Tibial artery (tissue), 4 donors: ENCODE measurements at places on chromosomes 11 and 22.

- DNase-seq, result no peak
Measured at GRCh38 chr11:110522471-110522870, 92.7 kb downstream of the FDX1 start.

DNA sequence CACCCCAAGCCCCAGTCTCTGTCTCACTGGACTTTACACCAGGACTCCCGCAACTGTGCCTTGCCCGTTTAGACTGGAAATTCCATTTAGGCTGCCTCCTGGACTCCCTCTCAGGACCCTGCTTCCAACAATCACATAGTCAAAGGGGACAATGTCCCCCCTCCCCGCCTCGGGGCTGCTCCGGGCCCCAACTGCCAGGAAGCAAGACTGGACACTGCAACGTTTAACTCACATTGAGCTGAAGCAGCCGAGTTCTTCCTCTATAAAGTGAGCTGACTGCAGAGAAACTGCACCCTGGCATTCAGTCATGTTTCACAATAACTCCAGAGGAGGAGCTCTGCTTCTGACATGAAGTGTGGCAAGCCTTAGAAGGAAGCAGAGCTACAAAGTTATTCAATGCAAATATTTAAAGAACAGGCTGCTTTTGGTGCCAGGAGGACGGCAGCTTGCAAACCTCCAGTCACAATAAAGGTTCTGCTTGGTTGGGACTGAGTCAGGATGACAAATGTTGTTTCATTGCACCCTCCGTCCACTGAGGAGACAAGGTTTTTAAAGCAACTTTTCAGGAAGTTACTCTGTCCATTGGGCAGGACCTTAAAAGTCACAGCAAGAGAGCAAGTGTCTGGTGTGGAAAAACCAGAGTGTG lies 19.9 kb downstream of the PACSIN2 start:
- DNase-seq, result peak; percentile 74

DNA sequence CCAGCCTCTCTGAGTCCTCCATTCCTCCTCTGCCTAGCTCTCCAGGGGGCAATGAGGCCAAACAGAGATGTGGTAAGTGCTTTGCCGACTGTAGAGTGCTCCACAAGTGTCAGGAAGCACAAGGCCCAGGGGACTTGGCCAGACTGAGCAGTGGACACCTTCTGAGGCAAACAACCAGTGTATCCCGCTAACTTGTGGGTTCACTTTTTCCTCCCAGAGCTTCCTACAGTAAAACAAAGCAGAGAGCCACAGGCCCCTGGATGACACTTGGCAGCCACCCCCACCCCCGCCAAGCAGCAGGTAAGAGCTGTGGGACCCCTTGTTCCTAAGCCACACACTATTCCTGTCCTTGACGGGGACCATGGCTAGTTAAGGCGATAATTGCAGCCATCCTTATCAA lies 160.9 kb downstream of the CACNA1I start:
- no peak for DNase-seq

- no peak for DNase-seq
Measured at GRCh38 chr11:94771390-94771789, 3.2 kb downstream of the AMOTL1 start.

GRCh38 chr22:39936523-39937145 lies 23.6 kb upstream of the TMA7B start:
- no peak for DNase-seq

GRCh38 chr11:57502870-57503269 lies 12.6 kb downstream of the SLC43A1 start:
- DNase-seq, result no peak

DNA sequence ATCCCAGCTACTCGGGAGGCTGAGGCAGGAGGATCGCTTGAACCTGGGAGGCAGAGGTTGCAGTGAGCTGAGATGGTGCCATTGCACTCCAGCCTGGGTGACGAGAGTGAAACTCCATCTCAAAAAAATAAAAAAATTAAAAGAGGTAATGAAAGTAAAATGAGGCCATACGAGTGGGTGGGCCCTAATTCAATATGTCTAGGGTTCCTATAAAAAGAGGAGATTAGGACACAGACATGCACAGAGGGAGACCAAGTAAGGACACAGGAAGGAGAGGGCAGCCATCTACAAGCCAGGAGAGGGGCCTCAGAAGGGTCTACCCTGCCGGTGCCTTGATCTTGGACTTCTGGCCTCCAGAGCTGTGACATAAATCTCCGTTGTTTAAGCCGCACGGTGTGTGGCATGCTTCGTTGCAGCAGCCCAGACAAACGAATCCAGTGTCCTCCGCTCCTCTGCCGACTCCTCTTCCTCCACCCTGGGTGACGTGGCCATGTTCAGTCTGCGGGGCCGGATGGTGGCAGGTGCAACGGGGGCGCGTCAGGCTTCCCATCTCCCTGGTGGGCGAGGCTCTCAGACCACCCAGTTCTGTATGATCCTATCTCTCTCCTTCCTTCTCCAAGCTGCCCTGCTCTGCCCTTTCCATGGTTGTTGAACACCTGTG lies 51.6 kb upstream of the PARVG start:
- no peak for DNase-seq

- no peak for DNase-seq
Measured at GRCh38 chr22:25970374-25970911, 198.8 kb upstream of the SEZ6L start.

- DNase-seq, result no peak
Measured at GRCh38 chr22:26462051-26462450, 21.5 kb downstream of the HPS4 start.

DNA sequence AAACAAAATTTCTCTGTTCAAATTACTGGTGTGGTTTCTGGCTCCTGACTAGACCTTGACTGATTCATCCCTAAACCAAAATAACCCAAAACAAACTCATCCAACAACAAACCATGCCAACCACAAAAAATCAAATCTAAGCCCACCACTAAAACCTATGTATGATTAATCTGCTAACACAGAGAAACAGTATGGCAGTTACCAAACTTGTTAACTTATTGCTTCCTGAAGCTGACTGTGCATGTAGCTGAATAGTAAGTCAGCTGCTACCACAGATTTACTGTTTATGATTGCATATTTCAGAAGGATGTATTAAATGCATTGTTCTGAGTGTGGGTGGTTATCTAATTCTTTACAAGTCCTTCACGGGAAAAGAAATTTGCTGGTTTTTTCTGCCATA lies 231.1 kb downstream of the SWAP70 start:
- DNase-seq, result no peak

- DNase-seq, result no peak
Measured at GRCh38 chr11:82818409-82819043, 81.7 kb downstream of the PRCP start.

- DNase-seq, result no peak
Measured at GRCh38 chr22:24518771-24519485, 23.8 kb downstream of the UPB1 start.

GRCh38 chr11:131688048-131688693 lies 317.8 kb downstream of the NTM start:
- peak; percentile 37 for DNase-seq

DNA sequence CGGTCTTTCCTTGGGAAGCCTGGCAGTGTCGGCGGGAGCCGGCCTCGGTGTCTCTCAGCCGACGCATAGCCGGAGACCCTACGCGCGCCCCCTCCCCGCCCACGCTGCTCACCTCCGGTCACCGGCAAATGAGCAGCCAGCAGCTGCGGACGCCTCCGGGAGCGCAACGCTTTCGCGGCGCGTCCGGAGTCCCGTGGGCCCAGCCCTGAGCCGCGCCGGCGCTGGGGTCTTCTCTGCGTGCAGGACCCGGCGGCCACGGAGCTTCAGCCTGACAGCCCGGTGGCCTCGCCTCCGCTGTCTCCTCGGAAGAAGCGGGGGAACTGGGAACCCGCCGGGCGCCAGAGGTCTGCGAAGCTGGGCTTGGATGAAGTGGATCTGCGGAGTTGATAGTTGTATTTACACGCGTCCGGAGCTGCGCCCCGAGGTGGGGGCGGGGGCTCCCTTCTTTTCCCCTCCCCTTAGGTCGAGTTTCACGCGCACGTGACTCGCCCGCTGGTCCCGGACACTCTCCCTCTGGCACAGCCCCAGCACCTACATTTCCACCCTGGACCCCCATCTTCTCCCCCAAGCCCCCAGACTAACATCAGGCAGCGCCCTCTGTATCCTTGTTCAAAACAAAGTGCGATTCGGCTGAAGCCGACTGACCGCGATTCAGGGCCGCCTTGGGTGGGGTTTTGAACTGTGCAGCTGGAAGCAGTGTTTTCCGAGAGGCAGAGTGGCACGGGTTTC lies at the start of gene SLC43A1:
SLC43A1 (minus strand) TSS at position 371 of the 729 bp plus-strand sequence. CDS start 1,591 bp downstream, outside the sequence.
- DNase-seq, result peak; percentile 70

DNA sequence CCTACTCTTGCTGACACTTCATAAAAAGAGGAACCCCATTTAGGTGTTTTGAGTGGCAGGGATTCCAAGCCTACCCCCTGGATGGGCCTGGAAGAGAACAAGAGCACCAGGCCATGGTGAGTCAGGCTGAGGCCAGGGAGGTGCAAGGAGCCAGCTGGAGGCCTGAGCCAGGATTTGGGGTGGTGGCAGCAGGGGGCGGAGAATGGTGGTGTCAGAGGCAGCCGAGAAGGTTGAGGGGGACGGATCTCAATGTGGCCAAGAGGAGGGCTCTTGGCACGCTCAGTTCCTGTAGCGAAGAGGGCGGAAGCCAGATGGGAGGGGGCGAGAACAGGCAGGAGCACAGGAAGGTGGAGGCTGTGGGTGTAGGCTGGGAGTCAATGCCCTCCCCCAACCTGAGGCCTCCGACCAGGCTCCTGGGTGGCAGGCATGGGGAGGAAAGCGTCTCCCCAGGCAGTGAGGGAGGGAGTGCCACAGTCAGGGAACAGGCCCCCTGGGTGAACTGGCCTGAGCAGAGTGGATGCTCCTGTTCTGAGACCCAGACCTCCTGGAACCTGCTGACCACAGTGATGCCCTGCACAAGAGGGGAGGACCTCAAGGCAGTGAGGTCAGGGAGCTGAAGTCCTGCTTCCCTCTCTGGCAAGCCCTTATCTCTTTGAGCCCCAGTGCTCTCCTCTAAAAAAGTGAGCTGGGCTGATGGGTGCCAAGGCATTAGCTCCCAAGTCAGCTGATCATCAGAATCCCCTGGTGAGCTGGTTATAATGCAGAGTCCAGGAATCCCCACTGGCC lies 13.9 kb downstream of the RTN4RL2 start:
- no peak for DNase-seq

GRCh38 chr22:46156031-46156430 lies 5.7 kb downstream of the PPARA start:
- DNase-seq, result no peak

- DNase-seq, result no peak
Measured at GRCh38 chr11:122157653-122158161, 41.7 kb upstream of the BLID start.

DNA sequence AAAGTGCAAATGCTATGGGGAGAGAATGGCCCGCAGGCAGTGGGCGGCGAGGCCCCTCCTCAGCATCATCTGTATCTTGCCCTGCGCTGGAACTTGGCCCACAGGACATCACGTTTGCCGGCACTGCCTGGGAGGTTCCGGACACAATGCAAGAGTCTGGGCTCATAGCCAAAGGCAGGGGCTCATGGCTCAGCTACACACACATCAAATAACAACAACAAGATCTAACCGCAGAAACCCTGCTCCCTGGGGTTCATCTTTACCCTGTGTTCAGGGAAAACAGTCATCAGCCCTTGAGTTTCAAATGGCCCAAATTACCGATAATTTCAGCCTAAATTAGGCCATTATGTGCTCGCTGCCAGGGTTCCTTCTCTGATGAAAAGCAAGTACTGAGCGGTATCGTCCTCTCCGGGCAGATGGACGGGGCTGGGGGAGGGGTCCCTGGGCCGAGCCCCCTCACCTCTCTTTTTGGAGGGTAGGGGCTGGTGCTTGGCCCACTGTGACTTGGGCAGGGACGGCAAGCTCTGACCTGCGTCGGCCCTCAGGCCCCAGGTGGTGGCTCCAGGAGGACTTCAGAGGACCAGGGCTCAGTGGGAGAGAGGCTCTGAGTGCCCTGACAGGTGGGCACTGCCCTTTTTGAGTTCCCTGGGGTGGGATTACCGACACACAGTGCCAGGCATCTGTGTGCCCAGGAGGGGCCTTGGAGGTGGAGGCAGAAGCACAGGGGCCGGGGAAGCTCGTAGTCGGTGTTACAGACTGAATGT lies 25.0 kb upstream of the GAL start:
- DNase-seq, result peak; percentile 77

- DNase-seq, result peak; percentile 79
Measured at GRCh38 chr11:75639762-75640181, 29.1 kb downstream of the MAP6 start.

GRCh38 chr22:47355388-47355725 lies 592.9 kb downstream of the TBC1D22A start:
- DNase-seq, result no peak

DNA sequence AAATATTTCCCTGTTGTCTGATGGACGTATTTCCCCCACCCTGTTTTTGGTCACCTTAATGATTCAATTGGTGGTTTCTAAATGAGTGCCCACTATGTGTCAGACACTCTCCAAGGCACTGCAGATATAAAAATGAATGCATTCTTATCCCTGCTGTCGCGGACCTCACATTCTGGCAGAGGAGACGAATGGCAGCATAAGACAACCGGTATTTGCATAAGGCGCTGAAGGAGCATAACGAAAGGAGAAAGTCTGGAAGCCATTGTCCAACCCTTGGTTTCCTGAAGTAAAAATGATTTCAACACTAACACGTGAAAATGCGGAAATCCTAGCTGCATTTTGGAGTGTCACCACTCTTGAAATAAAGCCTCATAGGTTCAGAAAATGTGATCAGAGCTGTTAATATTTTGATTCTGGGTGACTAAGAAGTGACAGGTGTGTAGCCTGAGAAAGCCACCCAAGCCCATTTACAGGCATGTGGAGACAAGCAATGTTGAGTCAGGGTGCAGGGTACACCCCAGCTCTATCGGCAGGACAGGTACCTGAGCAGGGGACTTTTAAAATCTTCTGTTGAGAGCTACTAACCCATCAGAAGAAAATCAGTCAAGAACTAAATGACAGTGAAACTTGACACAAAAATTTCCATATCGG lies 10.1 kb upstream of the GAB2 start:
- DNase-seq, result no peak

GRCh38 chr11:131749101-131749500 lies 378.7 kb downstream of the NTM start:
- DNase-seq, result no peak

- no peak for DNase-seq
Measured at GRCh38 chr22:23282516-23282915, 102.2 kb downstream of the BCR start.

GRCh38 chr11:60872124-60872960 lies 5.0 kb downstream of the ZP1 start:
- peak; percentile 57 for DNase-seq

DNA sequence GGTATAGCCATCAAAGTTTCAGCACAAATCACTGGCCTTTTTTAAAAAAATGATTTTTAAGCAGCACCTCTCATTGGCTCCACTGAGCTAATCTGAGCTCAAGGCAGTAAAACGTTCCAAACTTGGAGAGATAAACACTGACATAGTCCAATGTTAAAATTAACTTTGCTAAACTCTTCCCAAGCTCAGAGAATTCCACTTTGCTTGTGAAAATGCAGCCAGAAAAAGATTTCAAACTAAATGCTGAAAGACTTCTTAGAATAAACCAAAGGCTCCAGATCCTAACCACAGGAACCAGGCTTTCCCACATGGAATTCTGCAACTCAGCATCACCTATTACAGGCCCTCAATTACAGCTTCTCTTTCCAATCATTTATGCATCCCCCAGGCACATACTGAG lies 84.7 kb upstream of the GDPD4 start:
- no peak for DNase-seq
